Aorta (tissue), 5 donors: ENCODE measurements at places on chromosomes 12 and 14. TPM values are rescaled to one million over a fixed set of nuclear protein-coding genes. Genes with fewer than 3 reads are reported as not detected.

DNA sequence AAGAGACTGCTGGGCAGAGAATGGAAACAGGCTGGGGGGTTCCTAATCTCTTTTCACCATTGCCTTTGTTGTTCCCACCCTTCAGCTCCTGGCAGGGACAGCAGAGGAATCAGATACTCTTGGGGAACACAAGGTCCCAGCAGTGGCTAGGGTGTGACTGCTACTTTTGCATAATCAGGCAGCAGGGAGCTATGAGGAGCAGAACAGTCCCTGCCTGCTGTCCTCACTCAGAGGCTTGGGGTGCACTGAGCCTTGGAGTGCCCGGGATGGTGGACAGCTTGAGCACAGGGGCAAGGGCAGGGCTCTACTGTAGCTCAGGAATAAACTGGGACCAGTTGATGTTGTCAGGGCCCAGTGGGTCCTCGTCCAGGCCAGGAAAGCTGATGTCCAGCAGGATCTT is 1.5 kb upstream of the TEX52 start:
- no peak for DNase-seq

DNA sequence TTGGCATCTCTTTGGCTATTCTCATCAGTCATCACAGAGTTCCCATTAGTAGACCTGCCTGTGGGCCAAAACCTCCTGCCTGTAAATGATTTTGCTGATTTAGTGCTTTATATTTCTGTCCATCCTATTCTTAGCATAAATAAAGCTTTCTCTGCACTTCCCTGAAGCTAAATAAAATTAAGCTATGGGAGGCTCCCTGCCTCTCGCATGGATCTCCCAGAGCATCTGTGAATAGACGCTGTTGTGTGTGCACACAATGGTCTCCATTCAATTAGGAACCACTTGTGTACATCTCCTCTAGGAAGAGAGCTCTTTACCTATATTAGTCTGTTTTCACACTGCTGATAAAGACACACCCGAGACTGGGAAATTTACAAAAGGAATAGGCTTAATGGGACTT is 80.4 kb downstream of the PPFIBP1 start:
- no peak for DNase-seq

DNA sequence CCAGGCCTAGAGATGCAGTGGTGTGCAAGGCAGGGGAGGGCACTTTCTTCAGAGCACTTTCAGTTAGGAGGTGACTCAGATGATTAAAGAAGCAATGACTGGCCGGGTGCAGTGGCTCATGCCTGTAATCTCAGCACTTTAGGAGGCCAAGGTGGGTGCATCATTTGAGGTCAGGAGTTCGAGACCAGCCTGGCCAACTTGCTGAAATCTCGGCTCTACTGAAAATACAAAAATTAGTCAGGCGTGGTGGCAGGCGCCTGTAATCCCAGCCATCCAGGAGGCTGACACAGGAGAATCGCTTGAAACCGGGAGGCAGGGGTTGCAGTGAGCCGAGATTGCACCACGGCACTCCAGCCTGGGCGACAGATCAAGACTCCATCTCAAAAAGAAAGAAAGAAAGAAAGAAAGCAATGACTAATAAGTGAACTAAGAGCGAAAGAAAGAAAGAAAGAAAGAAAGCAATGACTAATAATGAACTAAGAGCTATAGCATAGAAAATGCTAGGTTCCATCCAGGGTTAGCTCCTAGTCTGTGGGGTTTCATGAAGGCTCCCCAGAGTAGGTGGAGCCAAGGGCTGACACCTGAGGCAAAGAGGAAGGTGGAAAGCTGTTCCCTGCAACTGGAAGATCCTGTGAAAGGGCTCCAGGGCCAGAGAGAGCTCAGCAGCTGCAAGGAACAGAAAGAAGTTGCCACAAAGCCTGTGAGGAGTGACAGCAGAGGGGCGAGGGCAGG is 334.5 kb downstream of the CACNA1C start:
- DNase-seq = no peak

DNA sequence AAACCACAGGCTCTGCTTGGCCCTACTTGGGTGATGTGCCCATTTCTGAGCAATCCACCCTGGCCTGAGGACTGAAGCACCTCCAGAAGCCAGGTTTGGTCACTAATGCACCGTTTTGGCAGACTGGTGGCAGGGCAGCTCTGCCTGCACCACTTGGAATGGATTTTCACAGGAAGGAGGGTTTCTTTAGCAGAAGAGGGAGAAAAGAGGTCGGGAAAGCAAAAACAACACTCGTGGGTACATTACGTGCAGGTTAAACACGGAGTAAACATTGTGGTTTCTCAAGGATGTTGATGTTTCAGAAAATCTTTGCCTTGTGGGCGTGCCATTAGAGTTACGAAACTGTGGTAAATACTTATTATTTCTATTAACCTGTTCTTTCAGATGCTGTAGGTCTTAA is 70.8 kb downstream of the KCNA5 start:
- DNase-seq = no peak

DNA sequence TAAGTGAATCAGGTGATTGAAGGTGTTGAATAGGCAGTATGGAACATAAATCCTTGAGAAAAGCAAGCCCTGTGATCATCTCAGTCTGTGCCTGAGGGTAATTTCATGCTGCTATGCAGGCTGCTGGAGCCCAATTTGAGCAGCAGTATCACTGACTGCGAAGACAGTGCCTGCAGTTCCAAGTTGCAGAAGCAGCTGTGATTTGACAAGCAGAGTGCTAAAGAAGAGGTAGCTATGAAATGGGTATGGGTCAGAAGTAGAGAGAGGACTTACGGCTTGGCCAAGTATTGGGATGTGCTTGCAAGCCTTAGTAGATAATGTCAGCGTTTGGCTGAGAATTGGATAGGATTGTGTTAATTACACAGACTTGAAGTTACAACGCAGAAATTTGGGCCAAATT is 22.5 kb downstream of the PIK3C2G start:
- DNase-seq = no peak

- no peak for DNase-seq
Observed at GRCh38 chr14:89537911-89538310, 120.9 kb upstream of the FOXN3 start.

The CLEC2A gene
- polyA plus RNA-seq = not detected

The DUSP16 gene
- polyA plus RNA-seq = 3.1 TPM
